ENCODE measurements at places on chromosomes 5 and 9.
A peak's percentile ranks its signal among the peaks of the same experiment; 100 is the strongest.

GRCh38 chr5:65172486-65173129, 309.1 kb downstream of the ADAMTS6 start:
- peak; percentile 57 for DNase-seq

DNA sequence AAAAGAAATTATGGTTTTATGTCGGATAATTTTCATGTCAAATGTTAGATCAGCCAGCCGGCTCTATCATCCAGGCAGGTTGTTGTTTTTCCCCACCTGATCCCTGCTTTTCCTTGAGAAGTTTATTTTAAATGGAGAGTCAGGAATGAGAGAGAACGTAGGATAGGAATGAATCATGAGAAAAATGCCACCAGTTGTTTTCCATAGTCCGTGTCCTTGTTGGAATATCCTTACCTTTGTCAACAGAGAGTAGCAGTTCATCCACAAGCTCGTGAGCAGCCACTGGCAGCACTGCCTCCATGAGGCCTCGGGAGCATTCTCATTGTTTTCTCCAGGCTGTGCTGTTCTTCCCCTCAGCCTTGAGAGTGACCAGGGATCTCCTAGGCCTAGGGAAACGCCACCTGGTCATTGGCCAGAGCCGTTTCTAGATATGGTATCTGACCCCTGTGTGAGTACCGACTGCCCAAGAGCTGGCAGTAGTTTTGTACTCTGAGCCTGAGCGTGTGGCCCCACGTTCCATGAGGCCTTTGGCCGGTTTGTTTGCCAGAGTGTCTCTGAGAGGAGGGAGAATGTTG, 293.3 kb downstream of the FANCC start:
- DNase-seq: no peak

DNA sequence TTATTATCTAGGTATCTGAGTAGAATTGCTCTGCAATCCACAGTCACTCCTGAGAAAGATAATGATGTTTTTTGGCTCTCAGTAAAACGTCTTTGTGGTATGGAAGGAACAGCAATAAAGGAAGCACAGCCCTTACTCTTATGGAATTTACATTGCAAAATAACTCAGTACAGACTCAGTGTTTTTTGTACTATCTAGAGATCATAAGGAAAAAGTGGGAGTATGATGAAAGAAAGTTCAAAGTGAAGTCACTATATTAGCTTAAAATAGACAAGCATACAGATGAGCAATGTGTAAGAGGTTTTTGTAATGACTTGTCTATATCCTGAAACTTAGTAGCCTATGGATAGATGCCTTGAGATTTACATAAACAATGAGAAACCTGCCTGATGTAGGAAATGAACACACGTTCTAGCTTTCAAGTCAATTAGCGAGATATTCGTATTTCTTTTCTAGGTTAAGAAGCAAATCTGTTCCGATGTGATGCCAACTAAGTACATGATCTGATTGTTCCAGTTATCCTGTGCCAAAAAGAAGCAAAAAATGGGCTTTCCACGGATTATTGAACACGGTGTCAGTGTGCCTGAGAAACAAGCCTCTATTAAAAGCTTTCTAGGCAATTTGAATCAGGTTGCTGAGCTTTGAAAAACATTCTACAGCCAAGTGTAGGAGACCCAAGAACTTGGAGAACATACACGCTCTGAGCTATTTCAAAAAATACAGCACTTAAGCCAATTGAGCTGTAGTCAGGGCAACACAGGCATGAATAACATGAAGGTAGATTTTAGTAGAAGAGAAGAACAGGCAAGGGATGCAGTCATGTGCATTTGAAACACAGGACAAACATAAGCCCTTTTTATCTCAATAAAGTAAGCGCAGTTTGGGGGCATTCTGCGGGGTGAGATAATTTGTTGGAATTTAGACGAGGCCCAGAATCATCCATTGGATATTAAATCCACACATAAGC, 86.3 kb upstream of the TAF11L2 start:
- DNase-seq: no peak

DNA sequence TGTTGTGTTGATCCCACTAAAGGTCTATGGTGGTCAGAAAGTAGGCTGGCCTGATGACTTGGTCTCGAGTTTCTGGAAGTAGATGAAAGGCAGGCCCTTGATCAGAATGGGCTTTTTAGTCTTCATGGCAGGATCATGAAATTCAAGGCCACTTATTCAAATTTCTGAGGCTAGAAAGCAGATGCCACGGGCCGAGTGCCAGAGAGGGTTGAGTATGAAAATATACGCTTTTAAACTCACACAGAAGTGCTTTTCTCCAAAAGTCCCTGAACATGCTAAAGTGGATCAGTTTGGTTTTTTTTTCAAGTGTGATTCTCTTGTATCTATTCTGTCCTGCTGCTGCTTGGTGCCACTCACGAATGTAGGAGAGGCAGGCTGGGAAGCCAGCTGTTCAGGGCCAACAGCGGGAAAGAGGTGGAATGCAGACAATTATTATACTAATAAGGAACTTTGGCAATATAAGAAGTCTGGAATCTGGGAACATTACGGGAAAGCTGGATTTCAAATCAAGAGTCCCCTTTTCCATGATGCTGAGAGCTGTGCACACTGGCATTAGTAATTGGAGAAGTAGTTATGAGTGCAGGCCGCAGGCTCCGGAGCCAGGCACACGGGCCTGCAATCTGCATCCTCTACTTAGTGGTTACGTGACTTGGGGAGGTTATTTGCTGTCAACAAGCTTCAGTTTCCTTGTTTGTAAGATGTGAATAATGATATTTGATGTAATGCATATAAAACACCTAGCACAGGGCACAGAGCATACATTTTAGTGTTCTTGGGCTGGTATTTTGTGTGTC, 95.8 kb downstream of the LMNB1 start:
- DNase-seq: no peak

- no peak for DNase-seq
Observed at GRCh38 chr5:77140350-77140749, 53.3 kb upstream of the ZBED3 start.

- DNase-seq: no peak
Observed at GRCh38 chr9:122125509-122126330, 32.6 kb upstream of the TTLL11 start.

DNA sequence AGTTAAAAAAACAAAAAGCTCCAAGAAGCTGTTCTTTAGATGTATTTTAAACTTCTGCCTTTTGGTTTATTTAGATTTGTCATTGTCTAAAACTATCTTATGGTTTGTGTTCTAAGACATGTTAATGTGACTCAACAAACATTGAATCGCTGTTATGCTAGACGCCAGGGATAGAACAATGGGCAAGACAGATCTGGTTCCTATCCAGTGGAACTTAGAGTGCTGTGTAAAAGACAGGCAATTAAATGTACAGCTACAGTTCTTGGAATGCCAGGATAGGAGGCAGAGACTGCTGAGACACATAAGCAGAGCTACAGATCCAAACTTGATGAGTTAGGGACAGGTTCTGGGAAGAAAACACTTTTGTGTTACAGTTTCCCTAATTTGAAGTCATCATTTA, 22.4 kb downstream of the LYRM7 start:
- DNase-seq: no peak

DNA sequence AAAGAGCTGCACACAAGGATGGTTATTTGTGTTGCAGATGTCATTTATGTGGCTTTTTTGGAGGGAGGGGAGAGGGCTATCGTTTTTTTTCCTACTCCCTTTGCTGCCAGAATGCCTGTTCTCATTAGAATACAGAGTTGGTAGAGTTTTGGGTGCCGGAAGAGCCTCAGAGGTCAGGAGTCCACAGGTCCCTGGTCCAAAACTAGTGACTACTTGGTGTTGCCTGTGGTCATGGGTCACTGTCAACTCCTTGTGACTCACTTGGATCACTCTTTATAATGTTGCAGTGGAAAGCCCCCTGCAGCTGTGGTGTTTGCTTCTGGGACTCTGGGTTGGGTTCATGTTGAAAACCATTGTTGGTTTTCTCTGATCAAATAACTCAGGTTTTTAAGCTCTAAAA, 131.4 kb downstream of the MAST4 start:
- no peak for DNase-seq

DNA sequence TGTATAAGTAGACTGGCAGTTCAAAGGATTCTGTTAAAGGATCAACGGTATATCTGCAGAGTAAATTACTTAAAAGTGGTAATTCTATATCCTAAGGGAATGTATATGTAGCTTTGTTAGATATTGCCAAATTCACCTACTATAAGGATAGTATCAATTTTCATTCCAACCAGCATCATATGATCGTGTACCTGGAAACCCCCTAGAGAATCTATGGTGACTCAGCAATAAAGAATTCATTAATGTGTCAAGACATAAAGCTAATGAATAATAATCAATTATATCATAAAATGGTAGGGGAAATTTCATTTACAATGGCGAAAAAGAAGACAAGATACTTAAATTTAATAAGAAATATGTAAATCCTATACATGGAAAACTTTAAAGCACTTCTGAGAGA, 234.1 kb upstream of the ACTBL2 start:
- no peak for DNase-seq

- no peak for DNase-seq
Observed at GRCh38 chr9:101229606-101230005, 155.2 kb downstream of the BAAT start.

- DNase-seq: no peak
Observed at GRCh38 chr5:114243281-114243971, 118.4 kb upstream of the KCNN2 start.

DNA sequence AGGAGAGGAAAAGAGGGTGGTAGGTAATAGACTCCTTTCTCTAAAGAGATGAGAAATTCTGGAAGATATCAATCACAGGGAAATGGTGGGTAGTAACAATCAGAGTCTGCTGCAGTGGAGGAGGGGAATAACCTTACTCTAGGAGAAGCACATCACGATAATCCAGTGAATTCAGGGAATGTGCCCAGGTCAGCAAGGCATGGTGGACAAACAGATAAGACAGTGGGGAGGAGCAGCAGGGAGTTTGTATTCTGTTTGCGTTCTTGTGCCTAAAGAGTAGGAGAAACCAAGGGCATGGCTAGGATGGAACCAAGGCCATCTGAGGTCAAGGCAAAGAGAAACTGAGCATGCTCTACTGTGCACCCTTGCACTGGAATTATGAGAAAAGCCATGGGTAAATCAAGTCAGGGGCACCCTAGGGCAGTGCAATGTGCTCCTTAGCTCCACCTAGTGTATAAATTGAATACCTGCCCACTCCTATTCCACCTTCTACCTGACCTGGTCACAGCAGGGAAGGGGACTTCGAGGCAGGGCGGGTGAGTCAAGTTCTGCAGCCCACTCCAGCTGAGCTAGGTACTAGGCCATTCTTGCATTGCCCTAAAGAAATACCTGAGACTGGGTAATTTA, 31.6 kb downstream of the RETREG1 start:
- DNase-seq: no peak

GRCh38 chr5:131640043-131640856, 5.2 kb upstream of the RAPGEF6 start:
- DNase-seq: peak; percentile 32

DNA sequence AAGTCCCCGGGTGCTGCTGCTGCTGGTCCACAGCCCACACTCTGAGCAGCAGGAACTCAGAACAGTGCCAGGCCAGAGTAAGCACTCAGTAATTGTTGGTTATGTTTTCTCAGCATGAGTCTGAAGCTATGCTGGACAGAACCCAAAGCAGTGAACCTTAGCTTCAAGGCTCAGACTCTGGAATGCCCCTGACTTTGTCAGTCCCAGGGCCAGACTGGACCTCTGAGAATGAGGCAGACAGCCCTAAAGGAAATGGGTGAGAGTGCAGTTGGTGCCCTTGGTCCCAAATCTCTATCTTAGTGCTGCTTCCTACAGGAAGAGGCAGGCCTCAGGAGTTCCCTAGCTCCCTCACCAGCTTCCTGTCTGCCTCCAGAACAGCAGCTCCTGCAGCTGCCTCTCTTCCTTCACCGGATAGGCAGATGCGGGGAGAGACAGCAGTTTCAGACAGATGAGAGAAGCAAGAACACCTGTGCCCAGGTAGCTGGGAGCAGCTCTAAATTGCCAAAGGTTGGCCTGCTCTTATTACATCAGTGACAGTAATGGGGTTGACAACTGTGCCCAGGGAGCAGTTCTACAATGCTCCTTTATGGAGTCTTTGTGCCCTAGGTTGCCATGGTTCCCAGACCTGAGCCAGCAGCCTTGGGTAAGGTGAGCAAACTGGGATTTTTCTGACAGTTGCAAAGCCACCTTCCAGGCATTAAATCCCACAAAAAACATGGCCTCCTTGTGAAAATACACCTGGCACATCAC, 82.2 kb upstream of the CXCL14 start:
- DNase-seq: no peak

GRCh38 chr5:23482642-23483041, 24.8 kb upstream of the PRDM9 start:
- DNase-seq: no peak

DNA sequence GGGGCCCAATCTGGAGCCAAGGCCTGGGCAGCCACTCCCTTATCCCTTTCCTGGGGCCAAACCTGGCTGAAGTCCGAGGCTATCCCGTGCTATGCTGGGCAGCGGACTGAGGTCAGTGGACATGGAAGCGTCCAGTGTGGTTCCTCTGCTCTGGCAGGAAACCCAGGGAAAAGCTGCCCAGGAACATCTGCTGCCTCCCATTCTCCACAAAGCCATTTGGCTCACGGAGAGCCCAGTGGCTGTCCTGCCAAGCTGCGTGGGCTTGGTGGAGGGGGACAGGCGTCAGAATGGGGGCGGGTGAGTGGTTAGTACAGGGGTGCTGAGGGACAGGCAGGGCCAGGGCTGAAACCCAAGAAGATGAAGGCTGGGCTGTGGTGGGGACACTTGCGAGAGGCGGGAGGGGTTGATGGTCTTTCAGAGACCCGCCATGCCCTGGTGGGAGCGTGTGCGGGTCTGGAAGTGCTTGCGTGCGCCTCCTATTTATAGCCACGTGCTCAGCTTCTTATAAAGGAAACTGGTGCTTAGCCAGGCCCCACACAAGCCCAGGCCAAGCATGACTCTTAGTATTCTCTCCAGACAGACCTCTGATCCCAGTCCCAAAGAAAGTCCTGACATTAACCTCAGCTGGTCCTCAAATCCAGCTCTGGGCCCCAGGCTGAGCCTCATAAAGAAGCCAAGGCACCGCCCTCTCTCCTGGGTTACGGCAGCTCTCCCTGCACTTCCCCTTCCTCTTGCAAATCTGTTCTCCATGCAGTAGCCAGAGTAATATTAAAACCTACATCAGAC, 9.4 kb upstream of the SLC6A7 start:
- no peak for DNase-seq

GRCh38 chr9:4220346-4220745, 79.5 kb downstream of the GLIS3 start:
- DNase-seq: no peak

- no peak for DNase-seq
Observed at GRCh38 chr5:37112383-37112991, 136.7 kb downstream of the CPLANE1 start.

All from stimulated activated CD8-positive, alpha-beta memory T cell treated with anti-CD3 and anti-CD28 coated beads, Interleukin-15, amount 100 ng/mL, for 48 hours (primary cell).